Endothelial cell (in vitro differentiated cells): ENCODE measurements at places on chromosomes 13 and 19.

GRCh38 chr13:24868874-24869273, 104.9 kb downstream of the RNF17 start:
- H3K27ac ChIP-seq, result no peak overlapping the region
- no peak for DNase-seq
- no peak overlapping the region for H3K4me3 ChIP-seq
- H3K27me3 ChIP-seq, result no peaks in the 10 kb centered on the region
- H3K36me3 ChIP-seq, result no peaks in the 10 kb centered on the region
- H3K4me1 ChIP-seq, result peaks cover 9% of the 10 kb centered on the region

DNA sequence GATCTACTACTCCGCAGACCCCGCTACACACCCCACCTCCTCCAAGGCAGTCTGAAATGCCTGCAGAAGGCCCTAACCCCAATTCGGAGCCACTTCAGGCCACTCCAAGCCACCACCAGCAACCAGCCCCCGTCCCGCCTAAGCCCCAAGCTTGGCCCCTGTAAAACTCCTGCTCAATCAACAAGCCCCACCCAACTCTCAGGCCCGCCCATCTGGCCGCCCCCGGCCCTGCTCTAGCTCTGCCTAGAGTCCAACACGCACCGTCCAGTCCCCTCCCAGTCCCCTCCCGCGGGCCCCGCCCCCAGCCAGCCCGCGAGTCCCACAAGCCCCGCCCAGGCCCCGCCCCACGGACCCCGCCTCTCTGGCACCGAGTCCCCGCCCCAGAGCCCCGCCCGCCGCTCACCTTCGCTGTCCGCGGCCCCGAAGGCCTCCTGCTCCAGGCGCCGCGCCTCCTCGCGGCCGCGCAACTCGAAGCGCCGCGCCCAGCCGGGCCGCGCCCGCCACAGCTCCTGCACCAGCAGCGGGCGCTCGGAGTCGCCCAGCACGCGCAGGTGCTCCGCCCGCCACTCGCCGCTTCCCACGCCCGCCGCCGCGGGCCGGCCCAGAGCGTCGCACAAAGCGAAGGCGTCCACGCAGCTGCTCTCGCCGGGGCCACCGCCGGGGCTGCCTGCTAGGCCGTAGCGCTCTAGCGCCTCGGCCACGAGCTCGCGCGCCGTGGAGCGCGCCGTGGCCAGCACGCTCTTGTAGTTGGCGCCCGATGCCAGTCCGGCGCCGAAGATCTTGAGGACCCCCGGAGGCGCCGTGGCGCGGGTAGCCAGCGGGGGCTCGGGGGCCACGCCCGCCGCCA, 1.6 kb downstream of the RASIP1 start:
- peak overlapping the region; percentile 57 for H3K27ac ChIP-seq
- H3K4me3 ChIP-seq, result peak overlapping the region; percentile 99
- peaks cover 25% of the 10 kb centered on the region for H3K27me3 ChIP-seq
- peaks cover 29% of the 10 kb centered on the region for H3K36me3 ChIP-seq
- DNase-seq, result peak; percentile 99
- peaks cover 27% of the 10 kb centered on the region for H3K4me1 ChIP-seq

DNA sequence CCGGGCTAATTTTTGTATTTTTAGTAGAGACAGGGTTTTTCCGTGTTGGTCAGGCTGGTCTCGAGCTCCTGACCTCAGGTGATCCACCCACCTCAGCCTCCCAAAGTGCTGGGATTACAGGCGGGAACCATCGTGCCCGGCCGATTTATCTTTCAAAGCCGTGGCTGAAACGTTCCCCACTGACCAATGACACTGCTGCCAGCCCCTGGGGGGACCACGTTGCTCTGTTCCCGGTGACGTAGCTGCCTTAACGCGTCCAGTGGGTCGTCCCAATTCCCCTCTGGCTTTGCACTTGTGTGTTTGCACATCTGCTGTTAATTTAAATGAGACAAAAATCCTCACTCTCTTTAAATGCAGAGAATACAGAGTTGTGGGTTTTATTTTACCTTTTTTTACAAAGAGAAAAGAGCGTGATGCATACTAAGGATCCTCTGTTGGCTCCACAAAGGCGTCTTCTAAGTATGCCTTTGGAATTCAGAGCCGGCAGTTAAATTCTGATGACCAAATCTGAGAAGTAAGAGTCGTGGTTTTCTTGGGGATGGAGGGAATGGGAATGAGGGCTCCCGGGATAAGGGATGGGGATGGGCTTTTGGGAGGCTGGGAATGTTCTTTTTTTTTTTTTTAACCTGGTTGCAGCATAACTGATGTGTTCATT, 18.6 kb upstream of the LMTK3 start:
- H3K4me3 ChIP-seq, result no peak overlapping the region
- no peak for DNase-seq
- no peak overlapping the region for H3K27ac ChIP-seq
- peaks cover 3% of the 10 kb centered on the region for H3K27me3 ChIP-seq
- H3K4me1 ChIP-seq, result no peaks in the 10 kb centered on the region
- H3K36me3 ChIP-seq, result no peaks in the 10 kb centered on the region

DNA sequence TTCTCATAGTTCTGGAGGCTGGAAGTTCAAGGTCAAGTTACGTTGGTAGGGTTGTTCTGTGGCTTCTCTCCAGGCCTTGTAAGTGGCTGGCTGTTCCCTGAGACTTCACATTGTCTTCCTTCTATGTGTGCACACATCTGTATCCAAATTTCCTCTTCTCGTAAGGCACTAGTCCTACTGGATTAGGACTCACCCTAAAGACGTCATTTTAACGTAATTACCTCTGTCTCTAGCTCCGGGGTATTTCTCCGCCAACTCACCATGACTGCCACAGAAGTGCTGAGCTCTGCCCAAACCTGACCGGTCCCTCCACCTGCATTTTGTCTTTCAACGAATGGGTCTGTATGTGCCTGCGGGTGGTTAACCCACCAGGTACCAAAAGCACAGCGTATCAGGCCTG, 8.7 kb upstream of the SYDE1 start:
- H3K27me3 ChIP-seq, result peaks cover 13% of the 10 kb centered on the region
- peaks cover 10% of the 10 kb centered on the region for H3K4me1 ChIP-seq
- no peak overlapping the region for H3K27ac ChIP-seq
- no peak for DNase-seq
- H3K4me3 ChIP-seq, result peak overlapping the region; percentile 19
- H3K36me3 ChIP-seq, result no peaks in the 10 kb centered on the region

DNA sequence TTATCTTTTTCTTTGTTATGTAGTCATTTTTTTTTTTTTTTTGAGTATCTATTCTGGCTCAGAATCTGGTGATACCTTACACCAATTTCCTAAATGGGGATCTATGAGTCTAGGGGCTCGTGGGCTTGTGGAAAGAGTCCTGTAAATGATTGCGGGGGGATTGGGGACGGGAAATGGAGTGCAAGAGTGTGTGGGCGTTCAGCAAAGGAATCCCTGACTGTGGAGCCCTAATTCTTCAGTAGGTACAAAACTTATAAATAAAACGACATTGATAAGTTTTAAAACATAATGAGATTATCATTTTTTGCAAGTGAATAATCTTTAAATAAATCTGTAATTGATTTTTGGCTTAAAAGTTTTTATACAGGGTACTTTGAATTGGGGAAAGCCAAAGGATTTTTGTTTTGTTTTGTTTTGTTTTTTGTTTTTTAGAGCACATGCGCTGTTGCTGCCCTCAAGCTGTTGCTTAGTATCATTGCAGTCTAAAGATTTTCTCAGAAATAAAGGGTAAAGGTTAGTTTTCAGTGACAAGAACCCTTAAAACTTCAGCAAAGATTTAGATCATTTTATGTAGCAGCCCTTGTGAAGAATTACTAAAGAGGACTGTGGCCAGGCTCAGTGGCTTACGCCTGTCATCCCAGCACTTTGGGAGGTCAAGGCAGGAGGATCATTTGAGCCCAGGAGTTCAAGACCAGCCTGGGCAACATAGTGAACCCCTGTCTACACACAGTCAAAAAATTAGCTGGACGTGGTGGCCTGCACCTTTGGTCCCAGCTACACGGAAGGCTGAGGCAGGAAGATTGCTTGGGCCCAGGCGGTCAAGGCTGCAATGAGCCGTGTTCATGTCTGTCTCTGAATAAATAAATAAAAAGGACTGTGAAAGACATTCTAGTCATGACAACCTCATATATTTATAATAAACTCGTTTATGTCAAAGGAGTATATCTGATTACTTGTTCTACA, 1.7 kb downstream of the ERCC5 start:
- H3K27me3 ChIP-seq, result peaks cover 7% of the 10 kb centered on the region
- H3K4me1 ChIP-seq, result peaks cover 28% of the 10 kb centered on the region
- DNase-seq, result no peak
- peak overlapping the region; percentile 81 for H3K27ac ChIP-seq
- H3K36me3 ChIP-seq, result no peaks in the 10 kb centered on the region
- peak overlapping the region; percentile 96 for H3K4me3 ChIP-seq

GRCh38 chr19:2477732-2478191, 1.8 kb downstream of the GADD45B start:
- peaks cover 10% of the 10 kb centered on the region for H3K27me3 ChIP-seq
- no peak for DNase-seq
- peak overlapping the region; percentile 63 for H3K4me3 ChIP-seq
- peaks cover 19% of the 10 kb centered on the region for H3K4me1 ChIP-seq
- peaks cover 3% of the 10 kb centered on the region for H3K36me3 ChIP-seq

- H3K27me3 ChIP-seq, result no peaks in the 10 kb centered on the region
- DNase-seq, result no peak
- H3K4me3 ChIP-seq, result no peak overlapping the region
- no peaks in the 10 kb centered on the region for H3K4me1 ChIP-seq
Measured at GRCh38 chr13:63540061-63540460, 2124.4 kb upstream of the PCDH20 start.

GRCh38 chr13:73417012-73417615, 358.3 kb downstream of the KLF5 start:
- no peaks in the 10 kb centered on the region for H3K36me3 ChIP-seq
- H3K27me3 ChIP-seq, result no peaks in the 10 kb centered on the region
- no peak for DNase-seq
- no peaks in the 10 kb centered on the region for H3K4me1 ChIP-seq
- H3K4me3 ChIP-seq, result no peak overlapping the region

DNA sequence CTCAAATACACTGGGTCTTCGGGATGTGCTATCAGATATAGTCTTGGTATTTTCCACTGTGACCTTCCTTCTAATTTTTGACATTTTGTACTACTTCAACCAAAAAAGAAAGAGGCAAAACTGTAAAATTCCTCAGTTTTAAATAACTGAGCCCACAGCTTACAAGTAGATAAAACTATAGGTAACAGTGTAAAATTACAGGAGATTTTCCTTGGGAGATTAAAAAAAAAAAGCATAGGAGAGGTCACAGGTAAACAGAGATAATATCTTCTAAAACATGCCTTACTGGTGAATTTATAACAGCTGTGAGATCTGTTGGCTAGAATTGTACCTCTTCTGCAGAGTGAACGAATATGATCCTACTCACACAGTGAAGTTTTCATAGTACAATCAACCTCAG, 7.1 kb downstream of the ZC3H13 start:
- no peak for DNase-seq
- no peaks in the 10 kb centered on the region for H3K36me3 ChIP-seq
- H3K4me1 ChIP-seq, result peaks cover 12% of the 10 kb centered on the region
- H3K27ac ChIP-seq, result no peak overlapping the region
- no peaks in the 10 kb centered on the region for H3K27me3 ChIP-seq
- H3K4me3 ChIP-seq, result no peak overlapping the region

- peaks cover 2% of the 10 kb centered on the region for H3K27me3 ChIP-seq
- H3K27ac ChIP-seq, result peak overlapping the region; percentile 24
- peaks cover 7% of the 10 kb centered on the region for H3K36me3 ChIP-seq
- peaks cover 22% of the 10 kb centered on the region for H3K4me1 ChIP-seq
Measured at GRCh38 chr13:33218426-33218825, 67.1 kb downstream of the STARD13 start.

DNA sequence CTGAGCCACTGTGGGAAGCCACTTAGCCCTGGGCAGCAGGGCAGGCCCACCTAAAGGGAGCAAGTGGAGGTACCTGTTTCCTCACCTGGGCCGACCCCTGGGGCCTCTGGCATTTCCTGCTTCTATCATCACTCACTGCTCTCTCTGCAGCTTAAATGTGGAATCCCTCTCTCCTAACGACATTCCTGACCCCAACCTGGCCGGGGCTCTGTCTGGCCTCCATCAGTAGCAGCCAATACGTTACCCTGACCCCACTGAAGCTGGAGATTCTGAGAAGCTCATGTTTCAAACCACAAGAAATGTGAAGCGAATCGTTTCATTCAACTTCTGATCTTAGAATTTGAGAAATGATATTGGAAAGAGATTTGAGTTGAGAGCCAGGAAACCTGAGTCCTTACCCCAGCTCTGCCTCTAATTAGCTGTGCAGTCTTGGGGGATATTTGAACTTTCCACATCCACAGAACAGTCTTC, 39.9 kb downstream of the DOCK9 start:
- H3K27ac ChIP-seq, result no peak overlapping the region
- no peaks in the 10 kb centered on the region for H3K27me3 ChIP-seq
- peaks cover 29% of the 10 kb centered on the region for H3K36me3 ChIP-seq
- H3K4me1 ChIP-seq, result peaks cover 42% of the 10 kb centered on the region

DNA sequence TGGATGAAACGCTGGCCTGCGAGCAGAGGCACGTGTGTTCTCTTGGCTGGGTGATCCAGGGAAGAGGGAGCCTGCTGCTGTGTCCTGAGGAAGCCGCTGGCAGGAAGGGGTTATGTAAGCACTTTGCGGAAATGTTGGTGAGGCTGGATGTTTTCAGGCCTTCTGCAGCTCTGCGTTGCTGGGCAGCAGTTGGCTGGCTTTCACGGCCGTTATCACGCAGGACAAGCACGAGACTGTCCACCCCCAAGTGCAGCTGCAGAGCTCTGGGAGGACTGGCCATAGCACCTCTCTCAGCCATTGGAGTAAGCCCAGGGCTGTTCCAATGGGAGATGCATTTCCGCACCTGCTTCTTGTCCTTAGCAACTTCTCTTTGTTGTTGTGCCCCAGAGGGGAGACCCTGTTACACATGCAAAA, 146.9 kb upstream of the SOX21 start:
- peaks cover 38% of the 10 kb centered on the region for H3K4me1 ChIP-seq
- H3K27me3 ChIP-seq, result peaks cover 3% of the 10 kb centered on the region
- H3K27ac ChIP-seq, result peak overlapping the region; percentile 94
- DNase-seq, result peak; percentile 66

DNA sequence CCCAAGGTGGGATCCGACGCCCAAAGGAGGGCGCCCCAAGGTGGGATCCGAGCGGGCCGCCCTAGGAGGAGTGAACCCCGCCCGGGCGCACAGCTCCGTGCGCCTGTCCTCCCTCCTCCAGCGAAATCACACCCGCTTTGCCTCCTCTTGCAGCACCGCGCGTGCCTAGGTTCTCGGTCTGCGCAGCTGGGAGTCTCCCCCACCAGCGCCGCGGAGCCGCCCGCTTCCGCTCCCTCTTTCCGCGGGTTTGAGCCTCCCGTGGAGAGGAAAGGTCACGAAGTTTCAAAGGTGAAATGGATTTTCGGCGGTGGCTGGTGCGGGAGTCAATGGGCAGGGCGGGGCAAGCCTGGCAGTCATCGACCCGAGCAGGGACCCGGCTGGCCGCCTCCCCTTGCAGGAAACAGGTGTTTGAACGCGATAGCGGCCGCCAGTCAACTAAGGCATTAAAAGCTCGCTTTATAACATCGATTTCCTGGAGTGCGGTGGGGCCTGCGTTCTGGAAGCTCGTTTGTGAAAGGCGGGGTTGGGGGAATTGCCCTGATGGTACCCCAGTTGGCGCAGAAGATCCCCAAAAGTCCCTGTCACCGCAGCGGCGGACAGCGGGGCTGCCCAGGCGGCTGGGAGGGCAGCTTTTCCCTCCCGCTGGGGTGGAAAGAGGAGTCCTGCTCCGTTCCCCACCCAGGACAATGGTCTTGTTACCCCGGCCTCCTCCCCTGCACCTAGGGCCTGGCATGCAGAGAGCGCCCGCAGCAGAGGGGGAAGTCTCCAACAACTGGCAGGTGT, 9.0 kb upstream of the SOX1 start:
- H3K4me1 ChIP-seq, result peaks cover 38% of the 10 kb centered on the region
- peak overlapping the region; percentile 15 for H3K4me3 ChIP-seq
- peak; percentile 78 for DNase-seq
- H3K27me3 ChIP-seq, result peaks cover 34% of the 10 kb centered on the region
- H3K36me3 ChIP-seq, result no peaks in the 10 kb centered on the region

GRCh38 chr13:71828564-71828963, 38.4 kb downstream of the DACH1 start:
- DNase-seq, result no peak
- H3K4me3 ChIP-seq, result no peak overlapping the region
- peaks cover 20% of the 10 kb centered on the region for H3K4me1 ChIP-seq
- H3K27ac ChIP-seq, result peak overlapping the region; percentile 1
- H3K36me3 ChIP-seq, result no peaks in the 10 kb centered on the region
